Left ventricle myocardium inferior (tissue), 1 donor: ENCODE measurements at places on chromosomes 4 and X.

DNA sequence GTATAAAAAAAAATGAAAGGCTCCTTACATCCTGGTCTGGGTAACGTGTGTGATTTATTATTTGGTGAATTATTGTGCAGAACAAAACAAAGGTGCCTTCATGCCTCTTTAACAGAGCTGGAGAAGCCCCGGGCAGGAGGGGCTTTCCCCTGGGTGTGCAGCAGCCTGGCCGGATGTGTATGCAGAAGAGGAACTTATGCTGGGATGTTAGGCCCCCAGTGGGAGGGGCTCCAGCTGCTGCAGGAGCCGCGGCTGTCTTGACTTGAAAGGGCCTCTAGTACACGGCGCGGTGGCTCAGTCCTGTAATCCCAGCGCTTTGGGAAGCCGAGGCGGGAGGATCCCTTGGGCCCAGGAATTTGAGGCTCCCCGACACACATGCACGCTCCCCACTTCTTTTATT, 16.0 kb downstream of the CCNQ start:
- no peaks in the 10 kb centered on the region for H3K4me1 ChIP-seq
- H3K36me3 ChIP-seq: peaks cover 13% of the 10 kb centered on the region
- peak; percentile 24 for DNase-seq
- H3K4me3 ChIP-seq: no peak overlapping the region
- no peak overlapping the region for H3K27ac ChIP-seq

GRCh38 chrX:136827026-136827425, 46.3 kb upstream of the ARHGEF6 start:
- H3K36me3 ChIP-seq: no peaks in the 10 kb centered on the region
- no peaks in the 10 kb centered on the region for H3K27me3 ChIP-seq
- H3K4me1 ChIP-seq: peaks cover 3% of the 10 kb centered on the region
- no peak for DNase-seq
- H3K27ac ChIP-seq: no peak overlapping the region
- no peak overlapping the region for H3K4me3 ChIP-seq

DNA sequence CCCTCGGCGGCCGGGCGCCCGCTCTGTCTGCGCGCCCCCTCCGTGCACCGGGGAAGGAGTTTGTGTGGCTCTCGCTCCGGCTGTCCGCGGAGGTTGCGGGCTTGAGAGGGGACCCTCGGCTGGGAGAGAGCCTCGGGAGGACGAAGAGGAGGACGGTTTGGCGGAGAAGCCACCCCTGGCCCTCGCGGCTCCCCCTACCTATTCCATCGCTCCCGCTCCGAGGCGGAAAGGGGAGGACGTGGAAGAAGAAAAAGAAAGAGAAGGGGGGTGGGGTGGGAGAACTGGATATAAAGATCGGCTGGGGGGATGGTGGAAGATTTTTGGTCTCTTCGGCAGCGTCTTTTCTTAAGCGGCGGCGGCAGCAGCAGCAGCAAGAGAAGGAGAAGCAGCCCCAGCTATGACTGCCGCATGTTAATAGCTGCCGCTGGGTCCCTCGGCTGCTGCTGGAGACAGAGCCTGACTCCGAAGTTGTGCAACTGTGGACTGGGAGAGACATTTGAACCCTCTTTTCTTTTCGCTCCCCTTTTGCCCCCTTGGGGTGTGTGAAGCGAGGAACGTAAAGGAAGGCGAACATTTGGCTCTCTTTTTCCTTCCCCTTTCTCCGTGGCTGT, 895 bp downstream of the ADGRL3 start:
- H3K4me1 ChIP-seq: peaks cover 46% of the 10 kb centered on the region
- peaks cover 49% of the 10 kb centered on the region for H3K27me3 ChIP-seq
- H3K27ac ChIP-seq: peak overlapping the region; percentile 60
- peak overlapping the region; percentile 78 for H3K4me3 ChIP-seq
- peak; percentile 23 for DNase-seq

DNA sequence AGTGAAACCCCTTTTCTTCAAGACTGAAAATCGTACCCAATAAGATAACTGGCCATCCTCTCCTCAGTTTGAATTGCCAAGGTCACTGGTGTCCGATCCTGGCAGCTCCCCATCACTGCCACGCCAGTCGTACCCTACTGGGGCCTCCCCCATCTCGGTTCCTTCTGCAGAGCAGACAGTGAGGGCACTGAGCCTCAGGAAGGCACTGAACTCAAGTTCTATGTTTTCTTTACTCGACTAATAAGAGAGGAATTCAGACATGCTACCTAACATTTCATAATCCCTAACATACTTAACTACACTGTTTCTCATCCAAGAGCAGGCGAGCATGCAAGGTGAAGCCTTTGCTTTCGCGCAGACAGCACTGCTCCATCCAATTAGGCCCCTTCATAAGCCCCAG, 23.4 kb downstream of the ZFYVE28 start:
- no peak overlapping the region for H3K4me3 ChIP-seq
- no peak overlapping the region for H3K27ac ChIP-seq
- peaks cover 15% of the 10 kb centered on the region for H3K4me1 ChIP-seq
- H3K36me3 ChIP-seq: no peaks in the 10 kb centered on the region

DNA sequence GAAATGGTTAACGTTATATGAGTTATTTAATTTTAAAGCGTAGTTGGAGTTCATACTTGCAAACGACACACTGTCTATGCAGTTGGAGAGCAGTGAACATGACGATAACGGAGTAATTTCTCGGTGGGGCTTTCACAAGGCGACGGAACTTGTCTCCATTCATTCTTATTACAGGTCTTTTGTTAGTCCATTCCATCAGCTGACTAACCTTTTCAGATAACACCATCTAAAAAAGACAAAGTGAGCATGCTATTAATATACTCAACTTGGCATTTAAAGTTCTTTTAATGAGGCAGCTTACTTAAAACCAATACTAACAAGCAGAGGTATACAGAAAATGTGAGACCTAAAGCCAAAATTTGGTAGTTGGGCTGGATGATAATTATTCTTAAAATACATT, 19.9 kb downstream of the MAGT1 start:
- H3K4me3 ChIP-seq: peak overlapping the region; percentile 19
- H3K4me1 ChIP-seq: no peaks in the 10 kb centered on the region
- peak overlapping the region; percentile 63 for H3K27ac ChIP-seq
- no peak for DNase-seq

DNA sequence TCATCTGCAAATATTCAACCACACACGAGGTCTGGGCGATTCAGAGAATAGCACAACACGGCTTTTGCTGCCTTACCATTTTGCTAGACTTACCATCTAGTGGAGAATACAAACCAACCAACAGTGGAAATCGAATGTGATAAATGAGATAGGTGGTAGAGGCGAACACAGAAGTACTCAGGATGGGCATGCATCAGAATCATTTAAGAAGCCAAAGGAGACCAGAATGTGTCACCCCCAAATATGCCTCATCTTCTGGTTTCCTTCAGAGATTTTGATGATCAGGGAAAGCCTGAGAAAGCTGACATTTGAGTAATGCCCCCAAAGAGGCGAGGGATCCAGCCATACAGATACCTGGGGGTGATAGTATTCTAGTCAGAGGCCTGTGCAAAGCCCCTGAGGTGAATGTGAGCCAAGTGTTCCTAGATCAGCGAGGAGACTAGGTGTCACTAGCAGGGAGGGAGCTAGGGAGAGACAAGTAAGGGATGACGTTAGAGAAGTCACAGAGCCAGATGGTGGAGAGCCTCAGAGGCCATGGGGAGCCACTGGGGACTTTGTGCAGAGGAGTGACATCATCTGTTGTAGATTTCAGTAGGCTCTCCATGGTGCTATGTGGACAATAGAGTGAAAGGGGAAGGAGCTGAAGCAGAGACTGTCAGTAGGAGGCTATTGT, 1.7 kb downstream of the MTMR1 start:
- DNase-seq: no peak
- H3K36me3 ChIP-seq: no peaks in the 10 kb centered on the region
- H3K4me1 ChIP-seq: no peaks in the 10 kb centered on the region
- peak overlapping the region; percentile 69 for H3K4me3 ChIP-seq
- peak overlapping the region; percentile 82 for H3K27ac ChIP-seq

DNA sequence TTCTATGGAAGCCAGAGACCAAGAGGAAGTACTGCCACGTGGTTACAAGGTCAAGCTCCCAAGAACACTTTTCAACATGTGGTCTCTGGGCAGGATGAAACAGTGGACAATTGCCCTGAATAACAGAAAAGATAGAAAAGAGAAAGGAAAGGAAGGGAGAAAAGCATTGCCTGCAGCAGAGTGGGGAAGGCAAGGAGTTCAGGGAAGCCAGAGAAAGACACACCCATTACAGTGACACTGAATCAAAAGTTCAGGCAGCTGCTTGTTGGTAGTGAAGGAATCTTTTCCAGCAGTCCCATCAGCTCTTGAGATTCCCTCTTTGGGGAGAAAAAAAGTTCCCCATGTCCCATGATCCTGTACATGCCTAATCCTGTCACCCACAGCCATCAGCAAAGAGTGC, 80.5 kb downstream of the EIF4E start:
- H3K4me1 ChIP-seq: no peaks in the 10 kb centered on the region
- no peak for DNase-seq
- H3K36me3 ChIP-seq: no peaks in the 10 kb centered on the region
- H3K4me3 ChIP-seq: no peak overlapping the region

DNA sequence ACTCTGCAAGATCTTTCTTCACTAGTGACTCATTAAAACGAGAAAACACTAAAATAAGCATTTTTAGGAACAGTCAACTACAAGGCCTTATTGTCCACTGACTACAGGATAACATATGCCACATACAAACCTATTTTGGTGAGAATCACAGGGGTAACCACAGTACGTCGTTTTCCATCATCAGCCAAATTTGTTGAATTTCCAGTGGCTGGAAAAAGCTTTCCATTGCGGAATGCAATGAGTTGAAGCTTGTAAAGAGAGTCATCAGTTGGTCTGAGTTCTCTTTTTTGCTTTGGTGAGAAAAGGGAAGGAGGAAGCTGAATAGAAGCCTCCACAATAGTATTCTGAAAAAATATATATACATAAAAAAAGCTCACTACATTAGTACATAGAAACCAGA, 102.4 kb downstream of the ADGRA3 start:
- no peaks in the 10 kb centered on the region for H3K27me3 ChIP-seq
- no peaks in the 10 kb centered on the region for H3K36me3 ChIP-seq
- no peak overlapping the region for H3K4me3 ChIP-seq
- H3K4me1 ChIP-seq: no peaks in the 10 kb centered on the region
- no peak overlapping the region for H3K27ac ChIP-seq
- no peak for DNase-seq

GRCh38 chrX:44974451-44974850, 101.5 kb downstream of the KDM6A start:
- H3K4me1 ChIP-seq: peaks cover 6% of the 10 kb centered on the region
- no peak for DNase-seq
- no peaks in the 10 kb centered on the region for H3K27me3 ChIP-seq
- H3K36me3 ChIP-seq: peaks cover 8% of the 10 kb centered on the region

GRCh38 chr4:107825072-107825824, 516 bp downstream of the SGMS2 start:
- peak overlapping the region; percentile 89 for H3K4me3 ChIP-seq
- H3K27me3 ChIP-seq: no peaks in the 10 kb centered on the region
- peaks cover 53% of the 10 kb centered on the region for H3K4me1 ChIP-seq
- no peak for DNase-seq
- no peaks in the 10 kb centered on the region for H3K36me3 ChIP-seq
- H3K27ac ChIP-seq: peak overlapping the region; percentile 94
